ENCODE measurements at places on chromosomes 3 and 15. TPM values are rescaled to one million over a fixed set of nuclear protein-coding genes. Genes with fewer than 3 reads are reported as not detected.

DNA sequence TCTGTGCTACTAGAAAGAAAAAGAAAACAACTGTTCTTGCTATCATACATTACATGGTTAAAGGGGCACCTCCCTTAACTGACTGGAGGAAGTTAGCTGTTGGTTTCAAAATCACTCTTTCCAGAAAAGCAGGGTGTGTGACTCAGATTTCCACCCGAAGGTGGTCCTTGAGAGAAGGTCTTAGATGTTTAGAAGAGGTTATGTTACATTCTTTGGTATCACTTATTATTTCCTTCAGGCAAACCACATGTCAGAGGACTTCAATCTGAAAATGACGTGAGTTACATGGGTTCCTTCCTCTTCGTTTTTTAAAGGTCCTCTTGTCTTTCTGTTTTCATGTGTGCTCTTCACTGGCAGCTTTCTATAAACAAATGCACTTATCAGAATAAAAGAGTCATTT is 307.9 kb upstream of the CBLB start:
- DNase-seq, result peak; percentile 4

GRCh38 chr15:98953000-98953787 is 54.4 kb downstream of the PGPEP1L start:
- DNase-seq, result no peak

DNA sequence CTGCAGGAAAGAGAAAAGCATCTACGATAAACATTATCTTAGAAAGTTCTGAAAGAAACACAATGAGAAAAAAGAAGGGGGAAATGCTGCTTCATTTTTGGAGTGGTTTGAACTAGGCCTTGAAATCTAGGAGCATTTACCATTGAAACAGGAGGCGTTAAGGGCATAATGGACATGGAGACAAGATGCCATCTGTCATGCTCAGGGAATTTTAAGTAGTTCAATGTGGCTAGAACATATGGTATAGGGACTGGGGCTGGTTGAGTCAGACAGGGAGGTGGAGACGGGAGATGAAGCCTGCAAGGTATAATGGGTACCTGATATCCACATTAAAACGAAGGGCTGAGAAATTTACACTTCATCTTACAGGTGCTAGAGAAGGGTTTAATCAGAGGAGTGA is 10.4 kb upstream of the PLAAT1 start:
- no peak for DNase-seq

DNA sequence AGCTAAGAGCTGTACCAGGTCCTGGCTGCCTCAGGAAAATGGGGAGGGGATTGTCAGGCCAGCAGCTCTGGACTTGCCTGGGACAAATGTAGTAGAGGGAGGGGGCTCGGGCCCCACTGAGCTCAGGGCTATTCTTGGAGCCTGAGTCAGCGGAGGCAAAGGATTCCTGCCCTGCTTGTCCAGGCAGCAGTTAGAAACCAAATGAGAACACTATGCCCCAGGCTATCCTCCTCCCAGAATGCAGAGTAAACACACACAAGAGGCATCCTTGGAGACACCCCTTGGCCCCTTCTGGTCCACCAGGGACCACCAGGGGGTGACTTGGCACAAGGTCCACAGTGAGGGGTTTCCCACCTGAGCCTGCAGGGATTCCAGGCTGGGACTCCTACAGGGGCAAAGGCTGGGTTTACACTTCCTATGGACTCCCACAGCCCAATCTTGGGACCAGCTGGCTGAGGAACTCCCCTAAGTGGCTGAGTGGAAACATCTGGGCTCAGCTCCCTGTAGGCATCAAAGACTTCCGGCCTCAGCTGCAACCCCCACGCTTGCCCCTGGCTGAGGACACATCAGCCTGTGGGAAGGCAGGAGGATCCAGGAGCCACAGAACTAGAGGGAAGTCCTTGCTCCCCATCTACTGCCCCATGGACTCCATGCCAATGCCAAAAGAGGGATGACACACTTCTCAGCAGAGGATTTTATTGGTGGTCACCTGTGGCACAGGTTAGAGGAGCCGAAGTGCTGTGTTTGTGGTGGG is 3.4 kb upstream of the COL7A1 start:
- DNase-seq, result no peak

DNA sequence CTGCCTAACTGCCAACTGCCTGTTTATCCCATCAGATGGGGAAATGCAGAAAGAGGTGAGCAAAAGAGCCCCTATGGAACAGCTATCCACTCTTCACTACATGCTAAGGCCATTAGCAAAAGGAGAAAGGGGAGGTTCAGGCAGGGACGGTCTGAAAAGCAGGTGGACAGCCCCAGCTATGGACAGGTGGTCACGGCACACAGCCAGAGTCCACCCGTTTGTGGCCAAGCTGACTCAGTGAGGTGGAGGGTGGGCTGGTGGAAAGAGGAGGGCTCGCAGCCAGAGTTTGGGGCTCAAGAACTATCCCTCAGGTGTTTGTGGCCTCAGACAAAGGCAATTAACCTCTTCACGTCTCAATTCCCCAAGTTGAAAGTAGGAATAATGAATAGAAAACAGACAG is 148.9 kb upstream of the UBE2E1 start:
- DNase-seq, result no peak

DNA sequence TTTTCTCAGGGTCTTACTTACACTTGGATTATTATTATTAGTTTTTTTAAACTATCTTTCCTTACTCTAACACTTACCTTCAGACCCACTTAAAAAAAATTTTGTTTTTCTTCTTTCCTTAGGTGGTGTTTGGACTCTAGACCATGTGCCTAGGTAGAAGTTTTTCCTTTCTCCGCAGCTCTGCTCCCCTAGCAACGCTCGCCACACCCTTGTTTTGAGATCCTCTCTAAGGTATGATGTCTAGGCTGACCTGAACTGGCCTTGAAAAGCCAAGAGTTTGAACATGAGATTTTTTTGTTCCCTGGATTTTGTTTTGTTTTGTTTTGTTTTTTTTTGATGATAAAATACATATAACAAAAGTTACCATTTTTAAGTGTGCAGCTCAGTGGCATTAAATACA is 16.2 kb downstream of the ZNF592 start:
- no peak for DNase-seq

DNA sequence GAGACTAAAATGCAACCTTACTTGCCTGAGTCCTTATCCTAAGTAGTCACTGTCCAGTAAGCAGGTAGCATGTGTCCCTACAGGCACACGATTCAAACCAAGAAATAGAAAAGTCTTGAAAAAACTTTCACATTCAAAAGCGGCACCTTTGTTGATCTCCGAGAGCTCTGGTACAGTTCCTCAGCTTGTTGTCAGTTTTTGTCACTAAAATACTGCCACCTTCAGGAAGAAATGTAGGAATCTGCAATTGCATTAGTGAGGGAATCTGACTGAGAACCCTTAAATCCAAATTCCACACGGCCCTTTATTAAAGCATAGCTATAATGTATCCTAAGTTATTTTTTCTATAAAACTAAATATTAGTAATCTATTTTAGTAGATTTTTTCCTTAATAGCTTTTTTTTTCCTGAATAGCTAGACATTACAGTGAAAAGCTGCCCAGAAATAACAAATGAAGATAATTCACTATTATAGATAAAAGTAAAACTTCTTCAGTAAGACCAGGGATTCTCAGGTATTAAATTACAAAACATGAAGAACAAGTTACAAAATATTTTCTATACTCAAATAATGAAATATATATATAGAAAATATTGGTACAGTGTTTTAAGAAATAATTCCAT is 44.0 kb downstream of the CCDC54 start:
- peak; percentile 22 for DNase-seq

- DNase-seq, result peak; percentile 42
Measured at GRCh38 chr15:50906954-50907600, 1.4 kb upstream of the AP4E1 start.

GRCh38 chr15:41474436-41474835 is 19.2 kb upstream of the ITPKA start:
- no peak for DNase-seq

DNA sequence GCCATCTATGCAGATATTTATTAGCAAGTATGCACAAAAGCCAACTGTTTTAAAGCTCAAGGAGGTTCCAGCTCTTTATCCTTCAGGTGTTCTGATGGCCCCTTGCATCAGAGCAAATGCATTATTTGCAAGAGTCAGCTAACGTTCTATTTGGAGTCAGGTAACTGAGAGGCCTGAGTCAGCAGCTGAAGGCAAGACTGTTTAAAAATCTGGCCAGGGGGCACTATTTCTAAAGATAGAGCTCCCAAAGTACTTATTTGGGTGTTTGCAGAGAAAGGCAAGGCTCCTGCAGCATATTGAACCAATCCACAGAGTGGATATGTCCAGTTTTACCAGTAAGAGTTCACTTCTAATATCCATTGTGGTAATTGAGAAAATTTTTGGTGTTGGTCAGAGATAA is 146.1 kb downstream of the LRTM1 start:
- DNase-seq, result no peak

DNA sequence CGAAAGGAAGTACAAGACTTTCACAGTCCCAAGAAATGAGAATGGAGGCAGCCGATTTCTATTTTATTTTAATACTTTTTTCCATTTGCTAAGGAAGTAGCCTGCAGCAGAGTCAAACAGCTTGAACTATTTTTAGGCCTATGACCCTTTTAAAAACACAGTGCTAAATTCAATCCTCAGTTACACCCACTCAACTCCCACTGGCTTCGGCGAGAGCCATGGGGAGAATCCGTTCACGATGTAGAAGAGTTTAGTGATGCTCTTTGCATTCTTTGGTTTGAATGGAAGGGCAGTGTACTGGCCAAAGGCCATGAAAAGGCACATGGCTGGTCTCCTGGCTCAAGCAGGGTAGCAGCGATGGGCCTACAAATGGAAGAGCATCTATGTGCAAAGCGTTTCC is 343.5 kb downstream of the FOXP1 start:
- no peak for DNase-seq

GRCh38 chr3:21477541-21478288 is 273.3 kb downstream of the ZNF385D start:
- DNase-seq, result no peak

- no peak for DNase-seq
Measured at GRCh38 chr3:55013145-55013925, 85.5 kb upstream of the LRTM1 start.

GRCh38 chr3:12986986-12987385 is 86.2 kb downstream of the IQSEC1 start:
- no peak for DNase-seq

GRCh38 chr3:15153103-15153502 is 52.9 kb upstream of the CAPN7 start:
- no peak for DNase-seq

- DNase-seq, result no peak
Measured at GRCh38 chr15:73683777-73684580, at the start of gene CD276. CD276 (plus strand) TSS chr15:73684383; CDS start chr15:73699640, 15,257 bp downstream.

DNA sequence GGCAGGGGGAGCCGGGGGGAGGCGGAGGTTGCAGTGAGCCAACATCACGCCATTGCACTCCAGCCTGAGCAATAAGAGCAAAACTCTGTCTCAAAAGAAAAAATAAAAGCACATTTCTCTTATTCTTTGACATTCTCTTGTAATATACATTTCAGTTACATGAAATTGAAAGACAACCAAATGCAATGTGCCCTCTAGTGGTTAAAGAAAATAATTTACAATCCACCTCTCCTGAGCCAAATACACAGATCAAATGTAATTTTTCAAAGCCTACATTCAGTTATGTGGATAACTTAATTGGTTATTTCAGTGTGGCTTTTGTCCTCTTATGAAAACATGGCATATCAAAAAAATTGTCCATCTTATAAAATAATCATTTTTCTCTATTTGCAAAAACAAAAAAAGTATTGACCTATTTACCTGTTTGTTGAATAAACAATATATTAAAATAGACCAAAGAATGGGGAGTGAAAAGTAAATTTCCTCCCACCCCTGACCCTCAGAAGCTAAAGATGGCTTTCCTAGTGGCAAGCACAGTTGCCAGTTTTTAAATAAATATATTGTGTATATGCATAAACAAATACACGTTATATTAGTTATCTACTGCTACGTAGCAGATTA is 14.2 kb upstream of the U2SURP start:
- DNase-seq, result peak; percentile 33

DNA sequence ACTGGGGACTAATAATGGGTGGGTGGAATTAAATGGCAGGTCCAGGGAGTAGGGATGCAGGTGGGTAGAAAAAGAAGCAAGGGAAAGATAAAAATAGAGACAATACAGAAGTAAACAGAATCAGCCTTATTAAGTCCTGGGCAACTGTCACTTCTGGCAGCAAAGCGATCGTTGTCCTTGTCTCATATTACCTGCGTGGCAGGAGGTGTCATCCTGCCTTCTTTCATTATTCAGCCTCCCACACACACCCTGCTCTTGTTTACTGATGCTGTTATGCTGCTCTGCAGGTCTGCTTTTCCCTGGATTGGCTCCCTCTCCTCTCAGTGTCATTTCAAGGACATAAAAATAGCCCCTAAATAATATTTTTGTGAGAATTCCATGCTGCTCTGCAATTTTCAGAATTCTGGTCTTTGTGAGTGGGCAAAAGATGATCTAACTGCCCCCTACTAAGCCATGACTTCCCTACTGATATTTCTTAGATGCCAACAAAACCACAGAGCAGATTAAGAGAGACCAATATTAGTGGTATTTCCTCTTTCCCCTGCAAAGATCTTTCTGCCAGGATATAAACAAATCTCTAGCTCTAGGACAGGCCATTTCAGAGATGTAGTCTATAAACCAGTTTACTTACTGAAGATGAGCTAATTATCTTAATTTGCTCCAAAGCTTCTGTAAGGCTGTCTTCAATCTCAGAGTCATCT is 8.5 kb downstream of the VEPH1 start:
- no peak for DNase-seq

- peak; percentile 20 for DNase-seq
Measured at GRCh38 chr3:58074116-58074715, 66.0 kb downstream of the FLNB start.

DNA sequence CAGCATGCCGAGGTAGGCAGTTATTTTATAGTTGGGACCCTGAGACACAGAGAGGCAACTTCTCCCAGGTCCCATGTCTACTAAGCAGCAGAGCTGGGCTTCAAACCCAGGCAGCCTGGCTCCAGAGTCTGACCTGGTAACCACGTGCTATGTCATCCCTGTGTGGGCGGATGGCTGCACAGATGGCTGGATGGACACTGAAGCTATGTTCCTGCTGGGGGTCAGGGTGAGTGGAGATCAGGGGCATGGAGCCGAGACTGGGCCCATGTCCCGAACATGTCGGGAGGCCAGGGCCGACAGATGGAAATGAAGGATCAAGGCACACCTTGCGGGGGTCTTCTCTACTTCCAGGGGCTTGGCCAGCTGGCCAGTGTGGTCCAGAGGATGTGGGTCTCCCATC is 9.3 kb upstream of the FBLN2 start:
- DNase-seq, result no peak

The UTS2B gene
- not detected for polyA plus RNA-seq

The SMAD6 gene
- not detected for polyA plus RNA-seq

The DAZL gene
- polyA plus RNA-seq, result not detected

The CSPG4 gene
- not detected for polyA plus RNA-seq

The SPATA12 gene
- polyA plus RNA-seq, result 0.16 TPM

The P2RY12 gene
- 3.0 TPM for polyA plus RNA-seq

The SLC24A5 gene
- not detected for polyA plus RNA-seq

The PLA2G4D gene
- not detected for polyA plus RNA-seq

The COX17 gene
- polyA plus RNA-seq, result 11.8 TPM

The KLHL24 gene
- 24.1 TPM for polyA plus RNA-seq

The ADGRG7 gene
- polyA plus RNA-seq, result not detected

The CYP8B1 gene
- polyA plus RNA-seq, result not detected

The ATP2B2 gene
- polyA plus RNA-seq, result not detected

The TPRG1 gene
- polyA plus RNA-seq, result 0.55 TPM

Data from CD14-positive monocyte (primary cell).